ENCODE measurements at places on chromosomes 6 and 20.

DNA sequence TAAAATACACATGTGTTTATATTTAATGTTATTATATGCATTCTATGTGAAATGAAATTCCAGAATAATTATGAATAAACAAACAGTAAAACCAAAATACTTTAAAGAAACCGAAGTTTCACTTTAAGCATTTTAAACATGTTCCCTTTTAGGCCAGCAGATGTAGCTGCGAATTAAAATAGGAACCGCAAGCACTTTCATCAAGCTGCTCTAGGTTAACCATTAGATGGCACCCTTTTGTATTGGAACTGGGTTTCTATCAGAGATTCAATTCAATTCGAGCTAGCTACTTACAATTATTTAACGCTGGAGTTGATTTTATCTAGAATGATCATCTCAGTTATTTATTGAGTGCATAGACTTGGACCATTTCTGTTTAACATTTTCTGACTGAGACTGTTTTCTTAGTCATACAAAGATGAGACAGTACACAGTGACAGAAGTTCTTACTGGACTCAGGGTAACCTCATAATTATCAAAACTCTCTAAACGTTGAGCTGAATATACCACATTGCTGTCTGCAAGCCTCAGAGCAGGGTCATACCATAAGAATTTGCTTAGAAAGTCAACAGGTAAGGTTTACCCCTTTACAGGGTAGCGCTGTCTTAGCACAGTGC, 8.5 kb downstream of the TMEM242 start:
- DNase-seq = no peak

DNA sequence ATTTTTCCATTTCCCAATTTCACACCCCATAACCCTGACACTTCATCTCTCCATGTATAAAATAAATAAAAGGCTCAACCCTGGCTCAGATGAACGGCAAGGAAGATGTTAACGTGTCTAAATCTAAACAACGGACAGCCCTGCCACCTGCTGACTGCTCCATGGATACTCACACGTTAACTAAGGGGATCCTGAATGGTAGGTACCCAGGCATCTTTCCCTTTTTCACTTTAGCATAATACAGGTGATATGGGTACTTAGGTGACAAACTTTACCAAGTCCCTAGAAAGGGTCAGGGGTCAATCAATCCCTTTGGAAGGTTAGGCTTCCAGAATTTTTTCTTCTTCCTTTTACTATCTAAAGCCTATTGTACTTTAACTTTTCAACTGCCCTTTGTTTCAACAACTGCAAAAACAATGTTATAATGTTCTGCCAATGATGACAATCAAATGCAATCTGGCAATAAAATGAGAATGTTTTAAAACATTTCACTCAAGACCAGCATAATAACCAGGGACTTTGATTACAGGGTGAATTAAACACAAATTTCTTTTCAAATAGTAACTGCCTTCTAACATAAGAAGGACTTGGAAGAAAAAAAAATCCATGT, 52.4 kb upstream of the IPCEF1 start:
- no peak for DNase-seq

- no peak for DNase-seq
Measured at GRCh38 chr6:154509421-154510143, 903 bp downstream of the CNKSR3 start.

- no peak for DNase-seq
Measured at GRCh38 chr20:24136659-24137246, 148.2 kb upstream of the GGTLC1 start.

DNA sequence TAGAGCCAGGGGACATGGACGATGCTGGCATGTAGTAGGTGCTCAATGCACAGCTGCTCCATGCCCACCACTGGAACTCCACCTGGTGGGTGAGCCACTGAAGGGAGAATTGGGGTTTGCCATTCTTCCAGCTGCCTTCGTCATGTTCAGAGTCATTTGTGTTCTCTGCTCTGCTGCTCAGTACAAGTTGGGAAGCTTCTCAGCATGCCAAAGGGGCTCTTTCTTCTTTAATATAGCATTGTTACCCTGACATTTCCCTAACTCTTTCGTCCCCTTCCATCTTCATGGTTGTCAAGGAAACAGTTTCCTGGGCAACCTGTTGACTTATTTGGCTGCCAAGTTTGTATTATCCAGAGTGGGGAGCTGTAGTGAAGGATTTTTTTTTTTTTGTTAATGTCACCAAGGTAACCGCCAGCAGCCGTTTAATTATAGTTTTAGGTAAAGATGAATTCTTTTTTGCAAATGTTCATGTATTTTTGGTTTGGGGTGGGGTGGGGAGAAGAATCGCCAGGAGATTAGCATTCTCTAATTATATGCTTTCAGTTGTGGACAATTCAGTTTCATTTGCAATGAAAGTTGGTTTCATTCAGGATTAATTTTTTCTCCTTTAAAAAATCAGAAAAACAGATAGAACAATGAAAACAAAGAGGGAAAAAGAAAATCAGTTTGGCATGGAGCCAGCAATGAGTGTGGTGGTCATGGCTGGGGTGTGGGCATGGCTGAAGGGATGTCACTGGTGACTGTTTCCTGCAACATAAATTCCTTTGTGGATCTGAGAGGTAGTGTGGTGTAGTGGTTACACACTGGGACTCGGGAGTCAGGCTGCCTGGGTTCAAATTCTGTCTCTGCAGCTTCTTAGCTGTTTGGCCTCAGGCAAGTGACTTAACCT, 73.0 kb upstream of the KCNG1 start:
- DNase-seq = no peak

Data from D721Med (cell line).